ENCODE measurements at places on chromosomes 1 and 21.

DNA sequence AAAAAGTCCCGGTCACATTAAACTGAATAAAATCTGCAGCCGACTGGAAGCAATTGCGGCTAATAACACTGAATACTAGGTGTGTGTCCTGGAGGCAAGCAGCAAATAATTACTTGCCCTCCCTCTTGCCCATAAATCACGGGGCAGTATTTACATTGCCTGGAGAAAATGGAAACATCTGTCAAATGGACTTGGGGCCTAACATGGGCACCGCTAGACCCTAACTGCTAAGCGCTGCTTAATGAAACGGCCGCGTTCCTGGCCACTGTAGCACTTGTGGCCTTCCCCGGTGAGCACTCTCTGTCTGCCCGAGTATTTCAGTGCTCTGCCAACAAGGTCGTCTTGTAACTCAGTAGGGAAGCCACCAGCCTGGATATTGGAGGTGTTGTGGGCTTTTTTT lies 23.9 kb upstream of the KNCN start:
- no peak for DNase-seq

GRCh38 chr1:222792744-222793143 lies 22.1 kb upstream of the DISP1 start:
- no peak for DNase-seq

DNA sequence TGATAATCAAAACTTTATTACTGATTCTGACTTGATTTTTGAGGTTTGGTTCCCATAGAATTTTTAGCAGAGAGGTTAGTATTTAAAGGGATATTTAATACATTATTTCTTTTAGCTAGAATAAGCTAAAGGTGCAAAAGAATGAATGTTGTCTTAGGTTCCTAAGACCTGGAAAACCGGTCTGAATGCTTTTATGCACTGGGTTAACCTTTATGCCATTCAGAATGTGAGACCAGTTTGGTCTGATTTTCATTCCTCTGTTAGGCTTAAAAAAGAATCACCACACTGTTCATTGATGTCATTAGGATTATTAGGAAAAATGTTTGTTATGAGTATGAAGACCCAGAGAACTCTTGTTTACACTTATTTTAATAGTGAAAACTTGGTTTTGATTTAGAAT lies 30.1 kb downstream of the RAP1A start:
- DNase-seq, result peak; percentile 24

- DNase-seq, result no peak
These were observed 58.0 kb downstream of the MATN1 start for GRCh38 chr1:30665216-30666010.

DNA sequence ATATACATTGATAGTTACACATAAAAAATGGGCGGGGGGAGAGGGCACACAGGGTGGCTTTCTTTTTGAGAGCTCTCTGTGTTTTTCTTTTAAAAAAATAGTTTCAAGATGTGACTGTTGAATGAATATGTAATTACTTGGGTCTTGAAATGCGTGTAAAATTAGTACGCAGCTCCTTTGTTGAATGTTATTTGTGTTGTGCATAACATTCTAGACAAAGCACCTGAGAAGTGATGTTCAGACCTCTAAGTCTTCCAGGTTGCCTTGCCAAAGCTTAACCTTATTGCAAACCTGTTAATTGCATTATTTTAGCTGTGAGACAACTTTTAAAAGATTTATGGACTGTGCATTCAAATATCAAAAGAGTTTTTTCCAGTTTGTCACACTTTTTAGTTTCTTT lies 5.4 kb downstream of the PBX1 start:
- DNase-seq, result no peak

DNA sequence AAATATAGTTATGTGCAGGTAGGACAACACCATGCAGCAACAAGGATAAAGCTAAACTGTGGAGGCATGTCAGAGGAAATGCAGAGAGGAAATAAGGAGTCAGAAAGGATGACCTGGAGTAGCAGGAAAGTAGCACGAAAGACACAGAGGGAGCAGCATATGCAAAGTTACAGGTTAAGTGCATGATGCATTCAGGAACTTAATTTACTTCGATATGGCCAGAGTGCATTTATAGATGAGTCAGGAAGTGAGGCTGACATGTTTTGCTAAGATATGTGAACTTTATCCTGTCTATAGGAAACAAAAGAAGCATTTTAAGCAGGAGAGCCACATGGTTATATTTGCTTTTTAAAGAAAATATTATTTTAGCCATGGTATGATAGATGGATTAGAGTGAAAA lies 15.4 kb upstream of the MUTYH start:
- DNase-seq, result no peak

DNA sequence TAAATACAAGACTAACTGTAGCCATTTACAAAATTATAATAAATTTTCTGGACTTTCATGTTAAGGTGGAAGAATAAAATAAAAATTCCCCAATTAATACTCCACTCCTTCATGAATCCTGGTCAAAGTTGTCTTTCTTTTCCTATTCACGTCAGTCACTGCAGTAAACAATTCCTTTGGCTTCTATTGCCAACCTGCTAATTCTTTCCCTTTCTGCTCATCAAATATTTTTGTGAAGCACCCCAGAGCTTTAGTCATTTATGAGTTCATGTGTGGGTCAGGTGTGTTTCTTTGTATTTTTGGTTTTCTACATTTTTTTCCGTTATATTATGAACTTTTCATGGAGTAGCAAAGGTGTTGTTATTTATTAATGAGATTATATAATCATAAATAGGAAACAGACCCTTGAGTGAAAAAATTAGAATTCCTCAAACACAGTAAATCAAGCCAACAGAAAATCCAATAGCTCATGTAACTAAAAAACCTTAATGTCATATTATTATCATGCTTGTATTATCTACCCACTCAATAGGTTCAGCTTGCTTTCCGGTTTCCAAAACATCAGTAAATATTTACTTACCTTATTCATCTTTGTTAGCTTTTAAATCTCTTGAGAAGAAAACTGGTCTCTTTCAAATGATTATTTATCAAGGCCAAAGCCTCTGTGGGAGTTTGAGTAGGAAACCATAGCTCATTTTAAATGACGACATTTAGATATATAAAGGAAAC lies 29.6 kb upstream of the PLA2G4A start:
- DNase-seq, result no peak

- DNase-seq, result no peak
These were observed 25.5 kb downstream of the PUM1 start for GRCh38 chr1:31040038-31040437.

All from left renal pelvis (tissue), 4 donors.